Activated CD4-positive, alpha-beta T cell treated with anti-CD3 and anti-CD28 coated beads, Interleukin-2, amount 50 U/mL, for 24 hours (primary cell): ENCODE measurements at places on chromosomes 13 and 19.

- DNase-seq: no peak
Measured at GRCh38 chr13:29452773-29453616, 142.5 kb downstream of the SLC7A1 start.

GRCh38 chr13:110643324-110643723, 28.0 kb downstream of the NAXD start:
- no peak for DNase-seq

DNA sequence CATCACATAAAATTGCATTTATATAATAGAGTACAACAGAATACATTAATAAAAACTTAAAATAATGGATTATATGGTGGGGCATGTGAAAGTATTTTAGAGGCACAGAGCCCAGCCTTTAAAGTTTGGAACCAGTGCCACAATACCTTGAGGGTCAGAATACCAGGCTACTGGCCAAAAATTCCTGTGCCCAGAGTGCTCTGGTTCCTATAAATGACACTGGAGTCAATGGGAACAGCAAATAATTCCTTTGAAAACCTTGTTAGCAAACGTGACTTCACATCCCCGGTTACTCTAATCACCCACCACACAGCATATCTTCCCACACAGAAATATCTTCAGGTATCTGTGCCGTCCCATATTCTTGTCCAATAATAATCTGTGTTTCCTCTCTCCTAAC, 1242.6 kb downstream of the DIAPH3 start:
- no peak for DNase-seq

GRCh38 chr19:18430417-18431144, 7.4 kb downstream of the ISYNA1 start:
- DNase-seq: no peak

- no peak for DNase-seq
Measured at GRCh38 chr13:87259479-87260083, 411.6 kb upstream of the SLITRK5 start.

- DNase-seq: no peak
Measured at GRCh38 chr19:4061683-4062418, 4.8 kb downstream of the ZBTB7A start.

GRCh38 chr19:13150931-13151604, 857 bp downstream of the IER2 start:
- no peak for DNase-seq

DNA sequence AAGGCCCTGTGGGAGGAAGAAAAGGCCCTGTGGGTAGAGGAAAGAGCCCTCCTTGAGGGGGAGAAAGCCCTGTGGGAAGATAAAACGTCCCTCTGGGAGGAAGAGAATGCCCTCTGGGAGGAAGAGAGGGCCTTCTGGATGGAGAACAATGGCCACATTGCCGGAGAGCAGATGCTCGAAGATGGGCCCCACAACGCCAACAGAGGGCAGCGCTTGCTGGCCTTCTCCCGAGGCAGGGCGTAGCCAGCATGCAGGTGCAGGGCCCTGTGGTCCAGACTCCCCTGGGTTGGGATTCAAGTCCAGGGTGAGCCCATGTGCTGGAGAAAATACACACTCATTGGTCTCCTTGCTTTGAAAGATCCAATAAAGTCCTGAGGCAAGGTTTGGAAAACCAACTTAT, 4.1 kb downstream of the CCDC70 start:
- no peak for DNase-seq

DNA sequence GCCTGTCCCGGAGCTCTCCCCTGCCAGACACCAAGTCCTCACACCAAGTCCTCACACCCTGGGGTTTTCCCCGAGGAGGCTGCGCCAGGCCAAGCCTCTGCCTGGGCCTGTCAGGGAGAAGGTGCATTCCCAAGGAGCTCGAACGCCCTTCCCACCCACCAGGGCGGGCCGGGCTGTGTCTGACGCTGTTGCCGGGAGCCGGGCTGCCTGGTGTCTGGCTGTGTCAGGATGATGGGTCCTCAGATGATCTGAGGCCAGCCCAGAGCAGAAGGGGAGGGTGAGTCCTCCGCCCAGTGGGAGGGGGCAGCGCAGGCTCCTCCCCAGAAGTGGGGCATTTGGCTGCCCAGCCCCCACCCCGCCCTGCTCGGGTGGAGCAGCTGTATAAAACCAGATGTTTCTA, 2.3 kb upstream of the HAS1 start:
- DNase-seq: no peak
